ENCODE measurements at places on chromosomes 7 and 10. TPM values are rescaled to one million over a fixed set of nuclear protein-coding genes. Genes with fewer than 3 reads are reported as not detected.

Gene C10orf67
- 1.5 TPM for total RNA-seq

DNA sequence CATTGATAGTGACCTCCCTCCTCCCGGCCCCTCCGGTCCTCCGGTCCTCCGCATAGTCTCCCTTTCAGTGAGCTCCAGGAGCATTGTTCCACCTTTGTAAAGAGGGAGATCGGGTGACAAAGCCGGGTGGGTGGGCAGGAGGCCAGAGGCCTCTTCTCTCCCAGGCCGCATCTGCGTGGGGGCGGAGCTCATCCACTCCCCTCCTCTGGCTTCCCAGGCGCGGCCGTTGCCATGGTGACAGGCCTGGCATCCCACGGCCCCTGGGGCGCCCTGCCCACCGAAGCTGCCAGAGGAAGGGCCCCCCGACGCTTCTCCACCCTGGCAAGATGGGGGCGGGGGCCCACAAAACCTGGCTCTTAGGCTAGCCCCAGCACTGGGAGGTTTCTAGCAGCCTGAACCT lies 4.4 kb upstream of the FZD9 start:
- H3K4me3 ChIP-seq: no peak overlapping the region
- no peaks in the 10 kb centered on the region for H3K36me3 ChIP-seq
- DNase-seq: no peak
- H3K4me1 ChIP-seq: peaks cover 17% of the 10 kb centered on the region
- peaks cover 24% of the 10 kb centered on the region for H3K27me3 ChIP-seq

- H3K27me3 ChIP-seq: no peaks in the 10 kb centered on the region
- H3K4me1 ChIP-seq: no peaks in the 10 kb centered on the region
- no peaks in the 10 kb centered on the region for H3K36me3 ChIP-seq
- DNase-seq: no peak
- no peak overlapping the region for H3K4me3 ChIP-seq
These were observed 187.5 kb upstream of the ADO start for GRCh38 chr10:62616885-62617590.

Gene NKX6-2
- total RNA-seq: not detected

GRCh38 chr10:47361293-47361692 lies 13.1 kb downstream of the RBP3 start:
- H3K27me3 ChIP-seq: no peaks in the 10 kb centered on the region
- H3K36me3 ChIP-seq: no peaks in the 10 kb centered on the region
- H3K4me1 ChIP-seq: no peaks in the 10 kb centered on the region
- no peak overlapping the region for H3K4me3 ChIP-seq
- peak; percentile 60 for DNase-seq
- H3K27ac ChIP-seq: no peak overlapping the region

GRCh38 chr7:20858951-20859350 lies 72.3 kb upstream of the SP8 start:
- H3K27me3 ChIP-seq: no peaks in the 10 kb centered on the region
- DNase-seq: no peak
- no peak overlapping the region for H3K4me3 ChIP-seq

- H3K27me3 ChIP-seq: no peaks in the 10 kb centered on the region
- H3K27ac ChIP-seq: peak overlapping the region; percentile 98
- H3K4me1 ChIP-seq: peaks cover 47% of the 10 kb centered on the region
These were observed 754 bp downstream of the GSTO1 start for GRCh38 chr10:104255311-104255981.

Gene SLC26A3
- not detected for total RNA-seq

DNA sequence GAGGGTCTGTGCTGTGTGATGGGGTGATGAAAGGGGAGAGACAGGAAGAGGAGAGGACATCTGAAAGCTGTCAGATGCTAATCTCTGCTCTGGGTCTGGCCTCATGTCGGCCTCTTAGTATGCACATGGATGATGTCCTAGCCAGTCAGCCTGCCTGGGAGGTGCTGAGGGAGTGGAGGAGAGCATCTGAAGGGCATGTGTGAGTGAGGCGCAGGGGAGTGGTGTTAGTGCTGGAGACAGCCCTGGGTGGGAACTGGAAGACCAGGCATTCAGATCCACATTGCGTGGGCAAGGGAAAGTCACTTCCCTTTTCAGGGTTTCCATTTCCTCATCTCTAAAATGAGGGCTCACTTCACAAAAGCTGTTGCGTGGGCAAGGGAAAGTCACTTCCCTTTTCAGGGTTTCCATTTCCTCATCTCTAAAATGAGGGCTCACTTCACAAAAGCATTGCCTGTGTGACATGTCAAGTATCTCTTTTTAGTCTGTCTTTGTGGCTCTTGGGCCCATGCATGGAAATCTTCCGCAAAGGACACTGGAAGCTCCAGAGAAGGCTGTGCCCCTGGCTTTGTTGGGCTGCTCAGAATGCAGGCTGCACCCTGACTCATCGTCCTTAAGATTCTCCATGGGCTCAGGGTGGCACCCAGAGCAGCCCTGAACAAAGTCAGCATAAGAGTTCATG lies 10.0 kb downstream of the SFTPD start:
- no peak overlapping the region for H3K4me3 ChIP-seq
- no peaks in the 10 kb centered on the region for H3K4me1 ChIP-seq
- H3K27ac ChIP-seq: no peak overlapping the region

GRCh38 chr7:1853431-1853985 lies 183.4 kb downstream of the ELFN1 start:
- peak; percentile 35 for DNase-seq
- peaks cover 4% of the 10 kb centered on the region for H3K4me1 ChIP-seq

- no peaks in the 10 kb centered on the region for H3K4me1 ChIP-seq
- H3K27ac ChIP-seq: no peak overlapping the region
- H3K36me3 ChIP-seq: no peaks in the 10 kb centered on the region
- no peak overlapping the region for H3K4me3 ChIP-seq
- no peak for DNase-seq
These were observed 1043.2 kb upstream of the C7orf33 start for GRCh38 chr7:147547252-147547897.

- H3K27ac ChIP-seq: no peak overlapping the region
- H3K27me3 ChIP-seq: no peaks in the 10 kb centered on the region
- H3K36me3 ChIP-seq: no peaks in the 10 kb centered on the region
- no peaks in the 10 kb centered on the region for H3K4me1 ChIP-seq
- no peak for DNase-seq
These were observed 406.4 kb upstream of the ETV1 start for GRCh38 chr7:14395860-14396259.

- H3K4me3 ChIP-seq: no peak overlapping the region
- H3K27ac ChIP-seq: no peak overlapping the region
- H3K27me3 ChIP-seq: no peaks in the 10 kb centered on the region
- no peaks in the 10 kb centered on the region for H3K36me3 ChIP-seq
- no peak for DNase-seq
These were observed 253.2 kb upstream of the FZD8 start for GRCh38 chr10:35895331-35895730.

Gene LBX1
- total RNA-seq: not detected

DNA sequence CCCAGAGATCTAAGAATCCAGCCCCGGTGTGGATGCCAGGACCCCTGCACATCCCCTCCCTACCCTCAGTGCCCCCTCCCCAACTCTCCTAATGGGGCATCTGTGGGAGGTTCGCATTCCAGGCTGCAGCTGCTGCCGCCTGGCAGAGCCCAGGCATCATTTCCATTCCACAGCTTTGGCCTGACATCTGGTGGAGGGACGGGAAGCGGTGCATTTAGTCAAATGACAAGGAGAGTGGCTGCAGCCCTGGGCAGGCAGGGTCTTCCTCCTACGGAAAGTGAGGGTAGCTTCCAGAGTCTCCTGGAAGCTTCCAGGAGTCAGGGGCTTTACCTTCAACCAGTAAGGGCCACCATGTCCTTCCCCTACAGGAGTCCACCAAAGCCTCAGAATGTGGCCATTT lies 30.8 kb downstream of the PRLHR start:
- H3K27me3 ChIP-seq: no peaks in the 10 kb centered on the region
- H3K4me1 ChIP-seq: peaks cover 8% of the 10 kb centered on the region
- no peaks in the 10 kb centered on the region for H3K36me3 ChIP-seq
- no peak for DNase-seq
- no peak overlapping the region for H3K4me3 ChIP-seq
- no peak overlapping the region for H3K27ac ChIP-seq

- no peaks in the 10 kb centered on the region for H3K4me1 ChIP-seq
- no peaks in the 10 kb centered on the region for H3K27me3 ChIP-seq
- H3K4me3 ChIP-seq: no peak overlapping the region
- no peaks in the 10 kb centered on the region for H3K36me3 ChIP-seq
- DNase-seq: no peak
- no peak overlapping the region for H3K27ac ChIP-seq
These were observed 46.8 kb upstream of the NFE2L3 start for GRCh38 chr7:26105236-26105635.

- H3K36me3 ChIP-seq: no peaks in the 10 kb centered on the region
- H3K4me1 ChIP-seq: no peaks in the 10 kb centered on the region
- DNase-seq: no peak
- H3K27me3 ChIP-seq: peaks cover 9% of the 10 kb centered on the region
- no peak overlapping the region for H3K27ac ChIP-seq
These were observed 225.8 kb upstream of the TCERG1L start for GRCh38 chr10:131537281-131537680.

Gene TNS3
- total RNA-seq: 14.3 TPM

Gene SNCG
- 26.3 TPM for total RNA-seq

Gene TEX47
- not detected for total RNA-seq

Gene TRIM24
- total RNA-seq: 16.1 TPM

DNA sequence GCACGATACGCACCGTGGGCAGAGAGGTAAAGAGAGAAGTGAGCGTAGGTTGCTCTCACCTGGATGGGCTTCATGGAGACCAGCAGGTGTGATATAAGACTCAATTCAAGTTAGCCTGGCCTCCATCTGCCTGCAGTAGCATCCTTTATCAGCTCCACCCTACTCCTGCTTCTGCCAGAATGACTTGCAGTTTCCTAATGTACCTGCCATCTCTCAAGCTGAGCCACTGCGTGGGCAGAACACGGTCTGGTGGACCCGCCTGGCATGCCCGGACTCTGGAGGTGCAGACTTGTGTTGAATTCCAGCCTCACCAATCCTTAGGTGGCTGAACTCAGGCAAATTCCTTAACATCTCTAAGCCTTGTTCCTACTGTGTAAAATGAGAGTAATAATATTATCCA lies 64.3 kb downstream of the STEAP1B start:
- no peaks in the 10 kb centered on the region for H3K27me3 ChIP-seq
- H3K36me3 ChIP-seq: no peaks in the 10 kb centered on the region
- no peak for DNase-seq
- no peak overlapping the region for H3K27ac ChIP-seq
- peaks cover 5% of the 10 kb centered on the region for H3K4me1 ChIP-seq

Gene CPED1
- 3.6 TPM for total RNA-seq
